ENCODE measurements at places on chromosomes 7 and 10.

GRCh38 chr10:117530791-117531190 lies 11.8 kb upstream of the EMX2 start:
- no peak for DNase-seq

GRCh38 chr7:69966766-69967591 lies 368.7 kb downstream of the AUTS2 start:
- no peak for DNase-seq

- no peak for DNase-seq
Observed at GRCh38 chr7:106773228-106773627, 91.9 kb upstream of the PIK3CG start.

DNA sequence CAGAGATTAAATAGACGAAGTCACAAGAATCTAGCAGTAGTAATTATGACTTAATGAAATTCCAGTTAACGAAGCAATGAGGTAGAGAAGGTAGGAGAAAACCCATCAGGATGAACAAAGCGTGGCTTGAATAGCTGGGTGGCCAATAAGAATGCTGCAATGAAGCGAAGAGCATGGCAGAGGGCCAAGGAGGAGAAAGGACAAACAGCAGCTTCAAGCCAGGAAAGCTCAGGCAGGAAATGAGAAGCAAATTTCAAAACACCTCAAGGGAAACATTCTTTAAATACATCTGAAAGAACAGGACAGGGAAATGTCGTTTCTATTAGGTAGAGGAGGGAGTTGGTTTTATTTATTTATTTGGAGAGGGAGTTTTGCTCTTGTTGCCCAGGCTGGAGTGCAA lies 122.5 kb downstream of the KIAA1217 start:
- DNase-seq, result no peak

DNA sequence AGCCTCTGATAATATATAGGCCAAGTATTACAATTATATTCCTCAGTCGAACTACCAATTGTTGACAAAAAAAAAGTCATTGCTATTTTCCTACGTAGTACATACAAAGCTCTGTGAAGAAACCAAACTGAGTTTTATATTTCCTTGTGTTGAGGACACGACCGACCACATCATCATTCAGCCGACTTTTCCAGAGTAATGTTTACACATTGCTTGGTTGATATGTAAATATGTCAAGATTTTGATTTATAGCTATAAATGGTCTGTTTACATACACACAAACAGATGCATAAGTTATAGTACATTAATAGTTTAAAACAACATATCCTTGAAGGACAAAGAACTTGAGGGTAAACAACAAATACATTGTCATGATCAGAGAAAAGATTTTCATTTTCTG lies 121.5 kb downstream of the CRPPA start:
- no peak for DNase-seq

GRCh38 chr10:12262278-12262981 lies 66.4 kb downstream of the CDC123 start:
- DNase-seq, result no peak

DNA sequence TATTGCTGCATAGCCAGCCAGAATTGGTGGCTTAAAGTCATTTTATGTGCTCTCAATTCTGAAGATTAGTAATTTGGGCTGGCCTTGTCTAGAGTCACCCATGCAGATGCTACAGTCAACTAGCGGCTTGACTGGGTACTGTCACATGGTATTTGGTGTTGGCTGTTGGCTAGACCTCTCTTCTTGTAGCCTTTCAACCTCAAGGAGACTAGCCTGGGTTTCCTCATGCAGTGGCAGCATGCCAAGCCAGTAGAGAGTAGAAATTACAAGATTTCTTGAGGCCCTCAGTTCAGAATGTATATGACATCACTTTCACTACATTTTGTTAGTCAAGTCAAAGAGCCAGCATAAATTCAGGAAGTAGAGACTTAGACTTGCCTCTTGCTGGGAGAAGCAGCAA lies 3.7 kb upstream of the ZNF800 start:
- no peak for DNase-seq

DNA sequence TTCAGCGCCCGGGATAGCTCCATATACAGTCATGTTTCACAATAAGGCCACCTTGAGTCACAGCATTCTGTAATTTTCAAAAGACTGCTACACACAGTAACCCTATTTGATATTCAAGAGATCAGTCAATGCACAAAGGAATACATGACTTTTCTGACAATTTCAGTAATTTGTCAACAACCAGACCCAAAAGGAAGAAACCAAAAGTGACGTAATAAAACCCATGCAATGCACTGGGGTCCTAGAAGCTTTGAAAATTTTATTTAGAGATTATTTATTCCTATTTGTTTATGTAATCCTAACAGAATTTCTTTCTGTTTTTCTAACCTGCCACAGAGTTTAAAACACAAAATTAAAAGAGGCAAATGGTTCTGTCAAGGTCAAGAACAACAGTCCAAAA lies 421.2 kb downstream of the DPP6 start:
- no peak for DNase-seq

DNA sequence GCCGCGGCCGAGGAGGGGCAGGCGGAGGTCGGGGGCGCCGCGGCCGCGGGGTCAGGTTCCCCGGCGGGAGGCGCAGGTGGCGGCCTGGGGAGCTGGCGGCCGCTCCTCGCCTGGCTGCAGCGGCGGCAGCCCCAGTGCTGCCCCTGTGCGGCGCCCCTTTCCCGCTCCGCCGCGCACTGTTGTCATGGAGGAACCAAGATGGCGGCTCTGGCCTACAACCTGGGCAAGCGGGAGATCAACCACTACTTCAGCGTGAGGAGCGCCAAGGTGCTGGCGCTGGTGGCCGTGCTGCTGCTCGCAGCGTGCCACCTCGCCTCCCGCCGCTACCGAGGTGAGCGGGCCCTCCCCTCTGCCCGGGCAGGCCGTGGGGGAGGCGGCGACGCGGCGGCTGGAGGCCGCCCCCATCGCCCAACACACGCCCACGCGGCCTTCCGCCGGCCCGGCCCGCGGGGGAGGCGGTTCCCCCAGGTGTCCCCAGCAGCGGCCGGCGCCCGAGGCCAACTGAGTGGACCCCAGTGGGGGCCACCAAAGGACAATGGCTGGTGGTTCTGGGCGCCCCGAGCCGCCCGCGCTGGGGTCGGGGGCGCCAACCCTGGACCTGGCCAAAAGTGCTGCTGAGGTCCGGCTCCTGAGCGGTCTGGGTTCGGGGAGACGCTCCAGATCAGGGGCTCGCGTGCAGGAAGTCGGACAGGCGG lies 425 bp downstream of the CASD1 start:
- peak; percentile 67 for DNase-seq

DNA sequence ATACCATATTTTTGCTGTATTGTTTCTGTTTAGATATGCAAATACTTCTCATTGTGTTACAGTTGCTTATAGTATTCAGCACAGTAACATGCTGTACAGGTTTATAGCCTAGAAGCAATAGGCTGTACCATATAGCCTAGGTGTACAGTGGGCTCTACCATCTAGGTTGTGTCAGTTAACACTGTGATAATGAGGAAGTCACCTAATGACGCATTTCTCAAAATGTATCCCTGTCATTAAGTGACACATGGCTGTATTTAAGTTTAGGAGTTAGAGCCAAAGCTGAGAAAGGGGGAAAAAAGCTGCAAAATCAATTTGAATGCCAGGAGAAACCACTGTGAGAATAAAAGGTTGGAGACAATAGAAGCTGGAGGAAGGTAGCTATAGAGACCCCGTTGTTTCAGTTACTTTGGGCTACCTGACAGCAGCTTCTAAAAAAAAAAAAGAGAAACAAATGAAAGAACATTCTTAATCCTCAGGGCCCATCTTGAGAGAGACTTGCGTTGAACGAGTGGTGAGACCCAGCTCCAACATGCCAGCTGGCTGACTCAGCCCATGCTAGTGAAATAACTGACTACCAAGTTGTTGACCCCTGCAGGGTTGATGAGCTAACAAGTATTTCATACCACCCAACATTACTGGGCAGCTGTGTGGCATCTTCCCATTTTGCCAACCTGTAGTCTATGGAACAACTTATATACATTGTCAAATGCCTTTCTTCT lies 8.7 kb downstream of the STARD3NL start:
- DNase-seq, result peak; percentile 20

- DNase-seq, result no peak
Observed at GRCh38 chr7:110179037-110179436, 911.9 kb upstream of the LRRN3 start.

GRCh38 chr10:12121673-12122072 lies 7.8 kb upstream of the SEC61A2 start:
- no peak for DNase-seq

DNA sequence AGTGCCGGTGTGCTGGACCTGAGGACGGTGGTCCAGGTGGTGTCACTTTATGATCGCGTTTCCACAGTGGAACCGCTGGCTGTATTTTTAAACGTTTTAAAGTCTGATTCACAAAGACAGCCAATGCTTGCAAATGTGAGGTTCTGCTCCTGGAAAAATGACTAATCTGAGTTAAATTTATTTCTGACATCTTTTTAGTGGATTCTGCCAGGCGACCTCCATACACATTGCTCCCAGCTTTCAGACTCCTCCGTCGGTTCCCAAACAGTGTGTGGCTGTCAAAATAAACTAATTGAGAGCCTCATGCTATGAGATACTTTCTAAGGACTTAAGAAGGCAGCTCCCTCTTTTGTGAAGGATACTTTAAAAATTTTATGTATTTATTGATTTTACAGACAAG lies 12.7 kb upstream of the TTYH3 start:
- no peak for DNase-seq

DNA sequence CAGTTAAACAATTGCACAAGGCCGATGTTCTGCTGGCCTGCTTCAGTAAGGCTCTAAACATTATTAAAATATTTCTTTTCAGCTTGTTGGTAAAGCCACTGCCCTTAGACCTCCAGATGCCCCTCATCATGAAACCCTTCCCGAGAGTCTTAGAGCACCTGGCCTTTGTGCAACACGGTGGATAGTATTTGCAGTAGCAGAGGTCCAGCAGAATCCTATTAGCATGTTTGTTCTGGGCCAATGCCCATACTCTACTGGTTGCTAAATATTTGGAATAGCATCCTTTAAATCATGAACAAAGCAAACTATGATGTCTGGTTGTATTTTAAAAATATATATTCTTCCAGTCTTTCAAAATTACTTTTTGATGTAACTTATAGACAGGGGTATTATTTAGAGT lies 584.6 kb downstream of the CNTNAP2 start:
- no peak for DNase-seq

GRCh38 chr10:33334153-33334804 lies at the start of gene NRP1:
Gene NRP1 (minus strand): TSS chr10:33334667. CDS start chr10:33334382, 285 bp downstream.
- DNase-seq, result peak; percentile 59

DNA sequence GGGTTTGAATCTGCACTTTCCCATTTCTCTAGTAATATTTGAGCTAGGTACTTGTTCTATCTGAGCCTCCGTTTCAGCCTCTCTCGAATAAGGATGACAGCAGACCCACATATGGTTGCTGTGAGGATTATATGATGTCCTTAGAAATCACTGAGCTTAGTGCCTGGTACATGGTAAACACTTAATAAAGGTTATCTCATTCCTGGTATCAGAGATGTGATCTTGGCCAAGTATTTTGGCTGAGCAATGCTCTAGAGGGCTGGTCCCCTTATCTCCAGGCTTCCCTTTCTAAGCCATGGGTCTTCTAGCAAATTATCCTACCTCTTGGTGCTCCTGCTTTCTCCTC lies 407 bp upstream of the MKRN1 start:
- no peak for DNase-seq

DNA sequence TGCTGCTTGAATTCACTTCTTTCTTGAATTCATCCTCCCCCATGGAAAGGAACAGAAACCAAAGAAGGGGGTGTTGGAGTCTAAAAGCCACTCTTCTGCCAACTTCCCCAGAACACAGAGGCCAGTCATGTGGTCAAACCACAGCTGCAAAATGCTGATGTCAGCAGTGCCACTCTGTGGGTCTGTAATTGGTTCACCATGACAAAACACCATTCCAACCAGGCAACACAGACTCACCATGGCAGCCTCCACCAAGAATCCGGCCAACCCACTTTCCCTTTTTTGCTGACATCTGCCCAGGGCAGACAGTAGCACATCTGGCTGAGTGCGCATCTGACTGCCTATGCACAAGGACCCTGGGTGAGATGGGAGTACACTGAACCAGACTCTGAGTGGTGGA lies 16.8 kb downstream of the OSBPL3 start:
- DNase-seq, result no peak

DNA sequence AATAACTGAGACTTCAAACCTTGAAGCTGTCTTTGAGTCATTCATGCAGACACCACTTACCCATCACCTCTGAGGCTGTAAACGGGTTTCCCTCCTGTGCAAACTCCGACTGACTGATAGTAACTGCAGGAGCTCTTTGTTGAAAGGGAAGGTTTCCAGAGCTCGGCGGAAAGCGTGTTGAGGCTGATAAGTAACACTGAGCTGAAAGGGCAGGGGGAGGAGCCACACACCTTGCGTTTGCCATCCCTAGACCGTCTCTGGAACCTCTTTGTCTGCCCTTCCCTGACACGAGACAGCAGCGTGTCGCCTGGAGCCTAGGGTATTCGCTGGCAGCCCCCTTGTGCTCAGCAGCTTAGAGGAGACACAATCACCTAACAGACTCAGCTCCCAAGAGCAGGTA lies 134.0 kb downstream of the PAXIP1 start:
- DNase-seq, result no peak

- DNase-seq, result no peak
Observed at GRCh38 chr7:30428246-30429155, 50.1 kb downstream of the NOD1 start.

DNA sequence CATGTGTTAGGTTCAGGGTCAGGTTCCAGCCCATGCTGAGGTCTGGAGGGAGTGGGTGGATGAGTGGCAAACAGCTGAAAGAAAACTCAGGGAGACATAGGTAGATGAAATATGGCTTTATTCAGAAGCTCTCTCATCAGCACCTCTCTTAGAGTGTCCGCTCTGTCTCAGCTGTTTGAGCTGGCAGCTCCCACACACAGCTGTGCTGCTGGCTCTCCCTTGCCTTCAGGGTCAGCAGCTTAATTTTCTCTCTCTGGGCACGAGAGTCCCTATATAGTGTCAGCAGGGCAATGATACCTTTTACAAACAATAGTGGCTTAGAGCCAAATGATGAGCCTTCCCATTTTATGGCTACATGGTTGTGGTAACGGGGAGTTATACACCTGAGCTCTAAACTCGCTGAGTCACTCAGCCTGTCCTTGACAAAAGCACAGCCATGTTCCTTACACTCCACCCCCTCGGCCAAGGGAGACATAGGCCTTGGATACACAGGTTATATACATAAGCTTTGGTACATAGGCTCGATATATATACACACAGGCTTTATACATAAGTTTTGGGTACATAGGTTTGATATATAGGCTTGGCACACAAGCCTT lies 10.4 kb downstream of the RNF133 start:
- no peak for DNase-seq
